ENCODE measurements at places on chromosomes 6 and 20.

DNA sequence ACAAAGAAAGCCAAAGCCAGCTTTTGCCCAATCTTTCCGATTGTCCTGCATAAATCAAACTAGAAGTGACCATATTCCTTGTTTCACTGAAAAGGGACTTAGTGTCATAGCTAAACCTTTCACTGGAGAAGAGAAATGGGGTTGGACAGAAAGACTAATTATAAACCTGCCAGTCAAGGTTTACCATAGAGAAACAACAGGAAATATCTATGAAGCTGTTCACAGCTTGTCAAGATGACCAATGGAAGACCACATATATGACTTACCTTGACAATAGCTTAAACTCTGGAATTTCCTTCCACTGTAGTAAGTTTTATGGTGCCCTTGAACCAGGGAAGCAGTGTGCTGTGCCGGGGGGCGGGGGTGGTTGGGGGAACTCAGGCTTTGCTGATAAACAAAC lies 107.7 kb upstream of the PHACTR1 start:
- no peak for DNase-seq

- DNase-seq: peak; percentile 89
These were observed 28.3 kb upstream of the CSNK2A1 start for GRCh38 chr20:571754-572441.

DNA sequence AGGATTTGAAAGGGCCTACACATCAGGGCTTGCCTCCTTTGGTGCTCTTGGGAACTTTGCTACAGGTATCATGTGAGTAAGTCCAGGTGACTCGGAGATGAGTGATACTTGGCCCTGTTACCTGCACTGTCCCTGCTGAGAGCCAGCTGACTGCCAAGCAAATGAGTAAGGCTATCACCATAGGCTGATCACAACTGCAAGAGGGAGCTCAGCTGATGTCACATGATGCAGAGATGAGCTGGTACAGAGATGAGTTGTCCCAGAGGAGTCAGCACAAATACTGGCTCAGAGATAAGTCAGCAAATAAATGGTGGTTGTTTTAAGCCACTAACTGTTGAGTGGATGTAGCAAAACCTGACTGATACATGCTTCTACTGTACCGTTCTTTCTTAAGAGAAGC lies 41.4 kb downstream of the LAMP5 start:
- DNase-seq: no peak

DNA sequence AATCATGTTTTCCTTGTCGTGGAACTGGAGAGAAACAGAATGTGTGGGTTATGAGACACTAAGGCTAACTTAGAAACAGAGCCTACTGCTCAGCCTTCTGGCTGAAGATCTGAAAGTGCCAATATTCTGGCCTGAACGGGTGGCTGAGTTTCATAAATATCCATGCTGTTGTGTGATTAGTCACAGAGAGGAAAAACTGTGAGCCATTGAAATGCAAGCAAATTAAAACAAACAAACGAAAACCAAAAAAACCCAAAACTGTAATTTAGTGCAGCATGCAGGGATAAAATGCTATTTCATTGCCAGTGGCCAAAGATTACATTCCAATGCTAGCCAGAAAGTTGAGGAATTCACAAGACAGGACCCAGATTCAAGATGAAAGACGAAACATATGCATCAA lies 315.1 kb downstream of the UBE3D start:
- no peak for DNase-seq

- no peak for DNase-seq
These were observed 79.0 kb downstream of the ANKEF1 start for GRCh38 chr20:10113746-10114145.

DNA sequence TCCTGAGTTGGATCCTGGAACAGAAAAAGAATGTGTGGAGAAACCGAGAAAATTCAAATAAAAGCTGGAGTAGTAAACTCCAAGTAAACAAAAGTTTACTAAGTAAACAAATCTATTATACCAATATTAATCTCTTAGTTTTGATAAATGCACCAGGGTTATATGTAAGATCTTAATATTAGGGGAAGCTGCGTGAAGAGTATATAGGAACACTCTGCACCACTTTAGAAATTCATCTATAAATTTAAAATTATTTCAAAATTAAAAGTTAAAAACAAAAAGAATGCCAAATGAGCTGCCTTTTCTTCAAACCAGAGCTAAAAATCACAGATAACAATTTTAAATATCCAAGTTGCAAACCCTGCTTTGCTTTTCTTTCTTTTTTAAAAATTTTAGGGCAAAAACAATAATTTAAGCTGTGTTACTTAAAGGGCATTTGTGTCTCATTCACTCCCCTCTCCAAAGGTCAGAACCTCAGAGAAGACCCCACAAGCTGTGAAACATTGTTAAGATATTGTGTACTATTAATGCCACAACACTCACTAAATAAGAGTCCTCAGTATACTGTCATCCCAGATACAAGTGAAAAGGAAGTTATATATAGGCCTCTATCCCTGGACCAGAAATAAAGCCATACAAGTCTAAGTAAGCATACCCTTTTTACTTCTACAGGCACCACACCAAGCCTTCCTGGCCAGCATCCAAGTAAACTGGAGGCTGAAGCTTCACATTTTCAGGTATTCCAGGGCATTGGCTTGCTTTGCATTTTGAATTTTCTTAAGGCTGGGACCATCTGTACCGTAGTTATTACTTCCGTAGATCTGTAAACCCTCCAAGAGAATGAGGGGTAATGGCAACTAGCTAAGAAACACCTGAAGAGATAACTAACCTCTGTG lies 7.0 kb downstream of the DNAAF9 start:
- DNase-seq: no peak

GRCh38 chr6:47670851-47671250 lies 27.5 kb upstream of the ADGRF4 start:
- no peak for DNase-seq
